ENCODE measurements at places on chromosomes 7 and 10.

DNA sequence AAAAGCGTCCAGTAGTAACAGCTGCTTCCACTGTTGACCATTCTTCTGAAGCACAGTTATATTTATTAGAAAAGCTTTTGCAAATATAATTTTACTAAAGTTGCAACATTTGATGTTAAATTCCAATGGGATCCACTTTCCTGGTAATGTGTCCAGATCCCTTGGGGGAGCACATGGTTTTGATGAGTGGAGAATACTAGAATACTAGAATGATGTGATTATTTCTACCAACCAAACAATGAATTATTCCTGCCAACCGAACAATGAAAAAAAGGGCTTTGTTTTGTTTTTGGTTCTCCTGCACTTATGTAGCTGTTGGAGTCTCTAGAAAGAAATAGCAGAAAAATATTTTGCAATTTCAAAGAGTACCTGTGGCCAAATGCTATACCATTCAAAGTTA lies 59.1 kb downstream of the BPGM start:
- no peak for DNase-seq

- DNase-seq = no peak
These were observed 311.6 kb downstream of the CCDC3 start for GRCh38 chr10:12689893-12690292.

- DNase-seq = peak; percentile 20
These were observed at the start of gene CRPPA for GRCh38 chr7:16421333-16422102. CRPPA (minus strand) TSS chr7:16421538; CDS start chr7:16421322, 216 bp downstream.

DNA sequence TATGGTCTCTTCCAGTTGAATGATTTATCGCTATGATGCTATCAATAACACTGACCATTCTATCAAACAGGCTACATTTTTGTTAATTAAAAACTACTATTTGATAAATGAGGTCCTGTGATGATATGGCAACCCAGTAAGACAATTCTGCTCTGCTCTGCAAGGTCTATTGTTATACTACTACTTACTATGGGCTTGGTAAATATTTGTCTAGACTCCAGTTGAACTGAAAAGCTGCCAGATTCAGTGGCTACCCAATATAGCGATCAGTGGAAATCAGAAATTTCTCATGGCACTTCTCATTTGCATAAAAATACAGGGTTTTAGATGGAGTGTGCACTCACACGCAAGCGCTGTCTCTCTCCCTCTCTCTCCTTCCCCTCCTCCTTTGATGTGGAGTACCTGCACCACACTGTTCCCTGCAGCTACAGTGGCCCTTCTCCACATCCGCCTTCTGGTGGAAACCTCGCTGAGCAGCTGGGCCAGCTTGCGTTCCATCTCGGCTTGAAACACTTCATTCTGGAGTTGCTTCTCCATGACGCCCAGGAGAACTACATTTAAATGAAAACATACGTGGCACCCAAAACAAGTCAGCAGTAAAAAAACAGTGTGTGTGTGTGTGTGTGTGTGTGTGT lies 77.9 kb downstream of the KIAA1549 start:
- peak; percentile 76 for DNase-seq

DNA sequence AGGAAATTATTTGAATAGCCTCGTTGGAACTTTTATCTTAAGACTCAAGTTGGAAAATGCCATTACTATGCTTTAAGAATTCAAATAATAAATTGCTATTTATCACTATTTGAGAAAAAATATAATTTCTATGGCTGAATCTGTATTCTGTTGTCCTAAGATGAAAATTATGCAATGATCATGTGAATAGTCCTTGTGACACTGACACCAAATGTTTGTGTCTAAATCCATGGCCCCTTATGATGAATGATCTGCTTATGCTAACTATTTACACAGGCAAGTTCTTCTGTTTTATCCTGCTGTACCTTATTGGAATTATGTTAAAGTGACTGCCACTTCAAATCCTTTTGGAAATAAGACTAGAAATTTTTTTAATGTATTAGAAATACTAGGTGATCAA lies 208.7 kb downstream of the DOCK4 start:
- DNase-seq = no peak

GRCh38 chr10:72334196-72334824 lies 20.4 kb downstream of the DNAJB12 start:
- no peak for DNase-seq

GRCh38 chr7:25069900-25070443 lies 55.1 kb downstream of the CYCS start:
- DNase-seq = peak; percentile 22

DNA sequence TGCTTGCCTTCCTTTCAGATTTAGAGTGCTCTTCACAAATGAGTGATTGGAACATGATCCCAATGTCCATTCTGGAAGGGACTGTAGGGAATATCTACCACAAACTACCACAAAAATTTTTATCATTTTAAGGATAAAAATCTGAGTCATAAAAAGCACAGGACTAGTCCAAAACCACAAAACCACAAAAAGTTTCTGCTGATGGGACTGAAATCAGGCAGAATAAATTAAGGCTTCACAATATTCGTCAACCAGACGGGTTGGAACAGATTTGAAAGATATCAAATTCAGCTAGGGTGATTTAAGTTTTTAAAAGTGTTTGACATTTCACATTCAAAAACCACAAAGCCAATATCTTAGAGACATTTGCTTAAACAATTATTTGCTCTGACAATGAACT lies 100.1 kb upstream of the PTN start:
- DNase-seq = no peak

- DNase-seq = no peak
These were observed 116.1 kb downstream of the INPP5A start for GRCh38 chr10:132653721-132654120.

- no peak for DNase-seq
These were observed 11.7 kb downstream of the EPHB6 start for GRCh38 chr7:142866361-142867096.

GRCh38 chr7:46658281-46658680 lies 737.2 kb upstream of the IGFBP3 start:
- no peak for DNase-seq

GRCh38 chr10:4344492-4344994 lies 481.5 kb upstream of the AKR1E2 start:
- DNase-seq = no peak

DNA sequence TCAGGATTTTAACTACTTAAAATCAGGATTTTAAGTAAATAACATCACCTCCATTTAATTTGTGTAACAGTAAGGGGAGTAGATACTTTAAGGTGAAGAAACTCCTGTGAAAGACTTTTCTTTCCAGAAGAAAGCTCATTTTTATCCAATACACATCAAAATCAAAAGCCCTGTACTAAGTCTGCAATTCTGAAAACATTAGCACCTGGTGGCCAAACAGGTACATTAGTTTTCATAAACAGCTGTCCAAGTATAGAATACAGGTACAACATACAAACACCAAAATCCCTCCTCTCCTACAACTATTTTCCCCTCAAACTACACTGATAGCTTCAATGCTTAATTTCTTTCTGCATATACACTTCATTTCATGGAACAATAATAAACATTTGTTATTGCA lies 22.9 kb downstream of the FAM3C start:
- no peak for DNase-seq

GRCh38 chr10:73859784-73860491 lies 14.4 kb downstream of the CAMK2G start:
- no peak for DNase-seq

- no peak for DNase-seq
These were observed 74.1 kb upstream of the PARD3 start for GRCh38 chr10:34889004-34889869.

DNA sequence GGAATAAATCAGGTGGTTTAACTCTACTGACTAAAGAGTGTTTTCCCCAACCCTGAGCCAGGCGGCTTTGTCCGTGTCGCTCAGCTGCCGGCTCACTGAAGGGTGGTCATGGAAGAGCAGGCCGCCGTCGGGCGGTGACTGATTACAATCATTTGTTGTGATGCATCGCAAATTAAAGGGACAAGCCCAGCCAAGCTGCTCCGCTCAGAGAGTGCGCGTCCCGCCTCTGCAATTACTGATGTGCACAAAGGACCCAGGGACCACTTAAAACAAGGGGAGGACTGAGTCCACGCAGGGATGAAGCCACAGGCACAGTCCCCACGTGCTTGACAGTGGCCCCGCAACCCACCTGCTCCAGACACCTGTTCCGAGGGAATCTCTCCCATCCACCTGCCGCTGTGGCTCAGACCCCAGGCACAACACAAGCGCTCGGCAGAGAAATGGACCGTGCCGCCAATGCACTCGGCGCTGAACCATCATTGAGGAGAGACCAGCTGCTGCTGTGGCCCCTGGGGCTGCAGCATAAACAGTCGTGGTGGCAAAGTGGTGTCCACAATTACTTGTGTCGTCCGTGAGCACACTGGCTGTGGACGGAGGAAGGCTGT lies 526.5 kb downstream of the PTPRN2 start:
- DNase-seq = no peak

DNA sequence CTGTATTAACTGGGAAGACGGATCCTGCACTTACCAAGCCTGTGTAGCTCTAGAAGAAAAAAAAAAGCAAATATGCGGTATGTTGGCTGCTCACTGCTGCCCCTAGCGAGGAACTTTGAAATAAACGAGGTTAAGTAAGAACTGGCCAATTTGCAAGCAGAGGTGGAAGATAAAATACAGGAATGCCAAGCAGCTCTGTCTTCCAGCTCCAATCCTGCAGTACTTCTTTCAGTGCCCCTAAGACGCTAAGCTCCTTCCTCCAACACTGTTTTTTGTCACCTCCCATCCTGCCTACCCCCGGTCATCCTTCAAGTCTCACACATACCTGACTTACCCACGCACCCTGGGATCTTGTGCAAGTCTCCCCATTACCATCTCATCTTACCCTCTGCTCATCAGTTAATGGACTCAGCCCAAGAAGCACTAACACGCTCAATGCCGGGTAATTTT lies 809 bp downstream of the C10orf143 start:
- peak; percentile 62 for DNase-seq

DNA sequence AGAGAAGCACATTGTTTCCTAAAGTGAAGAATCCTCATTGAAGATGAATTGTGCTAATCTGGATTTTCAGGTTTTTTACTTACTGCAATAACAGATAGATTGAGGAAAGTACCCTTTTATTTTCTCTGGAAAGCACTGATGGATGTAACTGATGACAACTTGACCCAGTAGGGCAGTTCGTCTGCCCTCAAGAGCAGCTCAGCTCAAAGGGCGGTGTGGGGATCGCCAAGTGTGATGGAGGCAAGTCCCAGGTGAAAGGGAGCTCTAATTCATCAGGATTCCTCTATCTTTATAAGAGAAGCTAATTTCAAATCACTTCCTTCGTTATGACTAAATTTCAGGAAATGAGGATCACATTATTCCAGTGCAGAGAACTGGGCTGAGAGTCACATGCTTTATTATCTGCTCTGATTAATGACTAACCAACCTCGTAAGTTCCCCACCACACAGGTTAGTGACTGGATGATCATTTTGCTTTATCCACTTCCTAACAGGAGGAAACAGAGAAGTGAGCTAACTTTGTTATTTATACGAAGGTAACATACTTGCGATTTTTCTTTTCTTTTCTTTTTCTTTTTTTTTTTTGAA lies 98.8 kb downstream of the PFKFB3 start:
- no peak for DNase-seq

DNA sequence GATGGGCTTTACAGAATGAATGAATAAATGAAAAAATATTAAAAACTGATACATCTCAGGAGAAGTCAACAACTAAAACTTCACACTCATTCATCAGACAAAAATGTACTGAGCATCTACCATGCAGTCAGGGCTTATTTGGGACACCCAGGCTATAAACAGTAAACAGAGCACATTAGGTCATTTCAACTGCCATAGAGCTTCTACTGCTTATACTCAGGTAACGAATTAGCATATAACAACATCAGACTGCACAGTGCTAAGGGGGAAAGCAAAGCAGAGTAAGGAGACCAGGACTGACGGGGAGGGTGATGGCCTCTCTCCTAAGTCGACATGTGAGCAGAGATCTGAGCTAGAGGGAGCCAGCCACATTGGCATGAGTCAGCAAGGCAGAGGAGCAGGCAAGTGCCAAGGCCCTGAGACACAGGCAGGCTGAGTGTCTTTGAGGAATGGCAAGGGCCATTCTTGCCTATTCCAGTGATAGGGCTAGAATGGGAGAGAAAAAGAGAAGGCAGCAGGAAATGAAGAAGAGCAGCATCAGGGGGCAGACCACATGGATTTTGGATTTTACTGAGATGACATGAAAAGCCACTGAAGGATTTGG lies 528.9 kb downstream of the PARD3 start:
- DNase-seq = no peak

- no peak for DNase-seq
These were observed 46.6 kb upstream of the GRID1 start for GRCh38 chr10:86413046-86413728.

DNA sequence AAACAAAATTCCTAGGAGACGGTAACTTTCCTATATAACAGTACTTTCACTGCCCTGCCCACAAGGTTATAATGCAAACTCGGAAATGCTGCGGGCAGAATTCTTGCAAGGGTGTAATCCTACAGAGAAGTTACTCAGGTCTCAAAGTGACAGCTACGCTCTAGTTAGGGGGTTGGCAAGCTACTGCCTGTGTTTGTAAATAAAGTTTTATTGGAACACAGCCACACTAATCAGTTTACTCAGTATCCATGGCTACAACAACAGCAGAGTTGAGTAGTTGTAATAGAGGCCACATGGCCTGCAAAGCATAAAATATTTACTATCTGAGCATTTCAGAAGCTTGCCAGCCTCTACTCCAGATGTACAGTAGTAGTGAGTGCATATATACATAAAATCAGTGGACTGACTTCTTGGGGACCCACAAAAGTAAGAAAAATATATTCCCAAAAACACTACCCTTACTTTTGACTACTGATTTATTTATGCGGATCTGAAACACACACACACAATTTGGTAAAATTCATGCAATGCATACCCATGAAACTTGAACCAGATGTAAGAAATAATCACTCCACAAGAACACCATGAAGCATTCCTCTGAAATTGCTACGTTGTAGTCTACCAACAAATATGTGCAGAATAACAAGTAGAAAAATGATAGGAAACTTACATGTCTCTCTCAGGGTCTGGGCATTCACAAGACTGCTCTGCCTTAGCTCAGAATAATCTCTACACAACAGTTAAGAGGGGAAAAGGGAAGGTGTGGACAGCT lies 53.0 kb downstream of the SMURF1 start:
- no peak for DNase-seq

DNA sequence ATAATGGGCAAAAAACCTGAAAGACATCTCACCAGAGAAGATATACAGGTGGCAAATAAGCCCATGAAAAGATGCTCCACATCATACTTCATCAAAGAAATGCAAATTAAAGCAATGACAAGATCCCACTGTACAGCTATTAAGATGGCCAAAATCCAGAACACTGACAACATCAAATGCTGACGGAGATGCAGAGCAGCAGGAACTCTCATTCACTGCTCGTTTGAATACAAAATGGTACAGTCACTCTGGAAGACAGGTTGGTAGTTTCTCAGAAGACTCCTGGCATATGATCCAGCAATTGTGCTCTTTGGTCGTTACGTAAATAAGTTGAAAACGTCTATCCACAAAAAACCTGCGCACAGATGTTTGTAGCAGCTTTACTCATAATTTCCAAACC lies 35.5 kb downstream of the KIN start:
- no peak for DNase-seq

- no peak for DNase-seq
These were observed 119.8 kb upstream of the PCBD1 start for GRCh38 chr10:71008150-71008549.

- DNase-seq = no peak
These were observed 265.9 kb downstream of the SNX13 start for GRCh38 chr7:17674166-17674942.
